Adrenal gland (tissue), 19 donors: ENCODE measurements at places on chromosomes 6 and 20. TPM values are rescaled to one million over a fixed set of nuclear protein-coding genes. Genes with fewer than 3 reads are reported as not detected.

Gene EFCAB8
- total RNA-seq, result 0.06 TPM

Gene OR12D3
- not detected for total RNA-seq

Gene CEP162
- total RNA-seq, result 9.2 TPM

DNA sequence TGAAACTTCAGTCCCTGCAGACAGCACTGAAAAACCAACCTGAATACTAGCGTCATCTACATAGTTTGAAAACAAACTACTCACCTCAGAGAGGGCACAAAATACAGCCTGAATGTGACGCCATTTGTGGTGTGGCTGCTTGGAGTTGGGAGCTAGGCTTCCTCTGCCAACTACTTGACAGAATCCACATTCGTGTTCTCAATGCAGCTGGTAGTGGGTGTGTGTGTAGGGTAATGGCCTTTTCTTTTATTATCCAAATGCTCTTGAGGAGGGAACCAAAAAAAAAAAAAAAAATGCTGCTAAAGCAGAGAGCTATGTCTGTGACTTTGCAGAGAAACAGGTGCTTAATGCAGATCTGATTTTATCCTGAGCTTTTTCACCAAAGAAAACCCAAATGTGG, 207.8 kb downstream of the OTOR start:
- no peak for DNase-seq
- H3K4me3 ChIP-seq, result no peak overlapping the region
- H3K4me1 ChIP-seq, result no peaks in the 10 kb centered on the region
- H3K27ac ChIP-seq, result no peak overlapping the region

GRCh38 chr6:115948751-115949150, 111.9 kb downstream of the FRK start:
- H3K36me3 ChIP-seq, result no peaks in the 10 kb centered on the region
- no peaks in the 10 kb centered on the region for H3K4me1 ChIP-seq
- no peak for DNase-seq
- no peaks in the 10 kb centered on the region for H3K27me3 ChIP-seq
- no peak overlapping the region for H3K27ac ChIP-seq
- no peak overlapping the region for H3K4me3 ChIP-seq

DNA sequence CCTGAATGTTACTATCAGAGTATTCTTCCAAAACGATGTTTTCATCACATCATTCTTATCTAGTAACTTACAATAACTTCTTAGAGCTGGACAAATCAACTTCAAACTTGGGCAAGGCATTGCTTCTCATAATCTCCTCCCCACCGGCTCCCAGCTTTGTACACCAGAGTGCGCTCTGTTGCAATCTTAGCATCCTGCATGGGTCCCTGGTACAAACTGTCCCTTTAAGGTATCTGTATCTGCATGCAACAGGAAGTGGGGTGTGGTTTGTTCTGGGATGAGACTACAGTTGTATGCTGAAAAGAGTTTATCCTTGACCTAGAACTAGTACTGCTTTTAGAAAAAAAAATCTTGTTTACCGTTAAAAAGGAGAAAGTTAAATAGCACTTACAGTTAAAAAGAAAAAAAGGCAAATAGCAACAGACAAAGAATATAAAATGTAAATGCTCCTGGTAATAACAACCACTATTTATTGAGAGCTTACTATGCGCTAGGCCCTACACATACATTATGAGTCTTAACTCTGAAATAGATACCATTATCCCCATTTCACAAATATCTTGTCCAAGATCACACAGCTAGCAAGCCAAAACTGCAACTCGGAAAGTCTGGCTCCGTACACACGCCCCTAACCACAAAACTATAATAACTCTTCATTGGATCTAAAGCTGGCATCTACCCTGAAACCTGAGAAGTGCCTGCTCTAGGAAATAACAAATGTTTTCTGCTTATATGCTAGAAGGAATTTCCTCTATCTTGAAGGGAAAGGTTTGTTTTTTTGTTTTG, 9.8 kb upstream of the HECA start:
- H3K27me3 ChIP-seq, result no peaks in the 10 kb centered on the region
- no peak overlapping the region for H3K4me3 ChIP-seq
- no peaks in the 10 kb centered on the region for H3K36me3 ChIP-seq
- H3K4me1 ChIP-seq, result peaks cover 11% of the 10 kb centered on the region
- peak; percentile 81 for DNase-seq

GRCh38 chr6:152379423-152379822, 257.7 kb downstream of the SYNE1 start:
- H3K4me1 ChIP-seq, result peaks cover 8% of the 10 kb centered on the region
- no peak for DNase-seq
- peak overlapping the region; percentile 62 for H3K4me3 ChIP-seq
- H3K27me3 ChIP-seq, result no peaks in the 10 kb centered on the region

DNA sequence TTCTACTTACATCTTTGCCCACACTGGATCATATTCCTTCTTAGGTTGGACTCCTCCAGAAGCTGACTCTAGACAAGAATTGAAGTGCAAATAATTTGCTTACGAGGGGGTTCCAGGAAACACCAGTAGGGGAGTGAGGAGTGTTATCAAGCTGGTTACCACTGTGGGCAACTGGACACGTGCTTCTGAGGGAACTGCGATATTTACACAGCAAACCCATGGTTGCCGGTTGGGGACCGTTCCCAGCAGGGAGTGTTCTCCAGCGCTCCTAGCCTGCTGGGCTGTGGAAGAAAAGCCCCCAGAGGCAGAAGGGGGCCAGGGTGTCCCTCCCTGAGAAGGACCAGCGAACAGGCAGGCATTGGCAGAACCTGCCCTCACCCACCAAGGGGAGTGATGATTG, 21.7 kb downstream of the MDFI start:
- H3K36me3 ChIP-seq, result no peaks in the 10 kb centered on the region
- H3K27ac ChIP-seq, result no peak overlapping the region
- H3K27me3 ChIP-seq, result no peaks in the 10 kb centered on the region
